ENCODE measurements at places on chromosomes 3 and 15. TPM values are rescaled to one million over a fixed set of nuclear protein-coding genes. Genes with fewer than 3 reads are reported as not detected.

The FBXO40 gene
- total RNA-seq = 12.7 TPM

The IL17RD gene
- total RNA-seq = 46.1 TPM

DNA sequence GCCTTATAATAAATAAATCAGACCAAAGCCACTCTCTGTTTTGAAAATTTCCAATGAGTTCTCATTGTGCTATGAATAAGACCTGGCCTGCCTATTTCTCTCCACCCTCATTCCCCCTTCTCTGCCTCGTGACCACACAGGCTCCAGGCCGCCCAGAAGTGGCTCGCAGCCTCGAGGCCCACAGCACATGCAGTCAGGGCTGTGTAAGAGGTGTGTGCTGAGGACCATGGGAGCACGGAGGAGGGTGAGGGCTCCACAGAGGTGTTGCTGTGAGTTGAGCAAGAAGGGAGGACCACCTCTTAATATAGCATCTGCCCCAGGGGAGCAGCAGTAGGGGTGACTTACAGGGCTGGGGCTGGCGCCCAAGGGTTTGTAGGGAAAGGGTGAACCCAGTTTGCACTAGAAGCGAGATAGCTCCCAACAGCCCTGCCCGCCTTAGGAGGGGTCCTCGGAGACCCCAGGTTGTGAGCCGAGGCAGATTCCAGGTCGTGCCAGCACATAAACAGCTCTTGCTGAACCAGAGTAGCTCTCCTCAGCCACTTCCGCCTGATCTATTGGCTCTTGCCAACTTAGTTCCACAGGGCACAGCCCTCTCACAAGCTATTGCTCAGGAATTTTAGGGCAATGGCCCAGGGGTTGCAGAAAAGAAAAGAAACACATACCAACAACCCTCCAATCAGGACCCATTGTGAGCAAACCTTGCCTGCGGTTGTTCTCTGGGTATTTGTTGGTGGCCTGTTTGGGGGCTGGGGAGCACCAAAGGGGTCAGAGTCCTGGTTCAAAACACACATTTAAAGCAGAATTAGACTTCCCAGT, 117.7 kb downstream of the MYLK start:
- DNase-seq = no peak

DNA sequence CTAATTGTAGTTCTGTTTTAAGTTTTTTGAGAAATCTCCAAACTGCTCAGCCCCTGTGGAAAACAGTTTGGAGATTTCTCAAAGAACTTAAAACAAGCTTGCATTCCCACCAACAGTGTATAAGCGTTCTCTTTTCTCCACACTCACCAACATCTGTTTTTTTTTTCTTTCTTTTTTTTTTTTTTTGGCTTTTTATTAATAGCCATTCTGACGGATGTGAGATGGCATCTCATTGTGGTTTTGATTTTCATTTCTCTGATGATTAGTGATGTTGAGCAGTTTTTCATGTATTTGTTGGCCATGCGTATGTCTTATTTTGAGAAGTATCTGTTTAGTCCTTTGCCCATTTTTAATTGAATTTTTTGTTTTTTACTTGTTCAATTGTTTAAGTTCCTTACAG, 73.1 kb upstream of the COL8A1 start:
- DNase-seq = no peak

GRCh38 chr3:61718565-61718964, 157.2 kb downstream of the PTPRG start:
- DNase-seq = no peak

DNA sequence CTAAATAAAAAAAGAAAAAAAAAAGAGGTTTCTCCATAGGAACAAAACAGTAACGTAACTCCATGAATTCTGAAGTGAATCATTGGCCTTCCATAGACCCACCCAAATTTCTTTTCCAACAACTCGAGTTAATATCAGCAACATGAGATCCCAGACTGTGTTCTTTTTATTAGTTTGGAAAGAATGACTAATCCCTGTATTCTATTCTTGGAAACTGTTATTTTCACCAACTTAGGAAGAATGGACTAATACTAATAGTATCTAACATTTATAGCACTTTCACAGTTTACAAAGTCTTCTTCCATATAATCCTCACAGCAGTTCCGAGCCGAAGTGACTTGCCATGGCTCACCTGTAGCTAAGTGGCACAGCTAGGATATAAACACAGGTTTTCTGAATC, 72.7 kb upstream of the SLC4A7 start:
- no peak for DNase-seq

DNA sequence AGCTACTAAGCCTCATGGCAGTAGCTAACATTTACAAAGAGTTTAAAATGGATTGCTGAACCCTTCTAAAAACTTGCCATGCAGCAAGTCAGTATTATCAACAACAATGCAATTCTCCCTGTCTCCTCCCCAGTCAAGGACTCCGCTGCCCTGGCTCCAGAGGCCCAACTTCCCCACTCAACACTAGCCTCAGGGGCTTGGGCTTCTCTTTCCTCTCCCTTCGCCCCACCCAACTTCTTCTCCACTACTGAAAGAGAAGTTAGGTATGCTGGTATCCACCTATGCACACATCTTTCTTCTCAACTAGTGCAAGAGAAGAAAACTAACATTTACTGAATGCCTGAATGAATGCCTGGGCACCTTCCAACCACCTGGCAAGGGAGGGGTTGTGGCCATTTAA, 30.7 kb downstream of the TLE3 start:
- peak; percentile 46 for DNase-seq

DNA sequence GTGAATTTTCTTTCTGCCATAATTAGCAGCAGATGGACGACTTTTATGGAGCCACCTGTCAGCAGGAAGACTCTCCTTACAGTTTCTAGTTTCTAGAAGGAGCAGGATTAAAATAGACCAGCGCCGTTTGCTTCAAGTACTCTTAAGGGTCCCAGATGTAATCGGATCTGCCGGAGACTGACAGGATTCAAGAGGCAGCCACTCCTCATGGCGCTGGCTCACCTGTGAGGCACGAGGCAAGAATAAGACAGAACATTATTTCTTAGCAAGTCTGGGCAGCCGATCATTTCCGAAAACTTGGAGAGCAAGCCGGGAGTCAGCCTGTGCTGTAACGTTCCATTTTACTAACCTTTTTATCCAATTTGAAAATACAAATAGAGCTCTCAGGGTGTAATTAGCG, 410.4 kb upstream of the RORA start:
- DNase-seq = peak; percentile 56

DNA sequence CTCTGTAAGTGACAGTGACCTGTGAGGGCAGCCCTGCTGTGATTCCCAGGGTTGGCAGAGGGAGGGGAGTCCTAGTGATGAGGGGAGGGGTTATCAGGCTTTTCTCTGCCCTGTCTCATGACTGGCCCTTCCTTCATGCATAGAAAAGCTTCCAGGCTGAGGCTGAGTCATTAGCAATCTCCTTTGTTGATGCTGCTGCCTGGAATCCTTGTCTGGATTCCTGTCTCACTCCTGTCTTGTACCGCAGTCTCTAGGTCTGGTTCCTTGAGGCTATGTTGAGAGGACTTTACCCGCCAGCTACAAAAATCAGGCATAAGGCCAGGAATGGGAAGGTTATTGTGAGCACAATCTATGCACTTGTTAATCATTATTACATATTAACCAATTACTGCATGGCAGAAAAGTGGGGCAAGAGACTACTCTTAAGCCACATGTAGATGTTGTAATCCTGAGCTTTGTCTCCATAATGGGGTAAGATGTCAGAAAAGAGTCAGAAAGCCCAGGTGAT, 7.2 kb downstream of the KLHL6 start:
- no peak for DNase-seq

- DNase-seq = no peak
These were observed 48.5 kb downstream of the GTF2E1 start for GRCh38 chr3:120791010-120791409.

Measured in tongue (tissue), 3 donors.